ENCODE measurements at places on chromosomes 5 and 9.

- H3K4me1 ChIP-seq = peaks cover 5% of the 10 kb centered on the region
- H3K27ac ChIP-seq = no peak overlapping the region
- DNase-seq = no peak
- H3K36me3 ChIP-seq = no peaks in the 10 kb centered on the region
- H3K27me3 ChIP-seq = no peaks in the 10 kb centered on the region
- H3K4me3 ChIP-seq = no peak overlapping the region
These were observed 13.8 kb downstream of the GSN start for GRCh38 chr9:121281614-121282276.

DNA sequence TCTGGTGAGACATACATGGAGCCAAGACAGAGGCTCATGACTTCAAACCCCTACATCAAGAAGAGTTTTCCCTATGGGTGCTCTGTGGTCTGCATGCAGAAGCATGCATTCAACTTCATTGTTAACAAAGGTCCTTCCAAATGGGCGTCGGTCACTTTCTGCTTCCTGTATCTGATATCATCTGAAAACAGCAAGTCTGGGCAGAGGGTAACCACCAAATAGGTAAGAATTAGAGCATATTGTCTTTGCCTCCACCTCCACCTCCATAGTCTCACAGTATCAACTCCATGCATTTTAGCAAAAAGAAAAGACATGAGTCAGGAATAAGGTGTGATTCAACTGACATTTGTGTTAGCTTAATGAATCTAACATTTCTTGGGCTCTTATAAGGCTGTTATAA is 462.9 kb downstream of the DMRT2 start:
- no peak overlapping the region for H3K4me3 ChIP-seq
- no peak for DNase-seq
- no peaks in the 10 kb centered on the region for H3K4me1 ChIP-seq

DNA sequence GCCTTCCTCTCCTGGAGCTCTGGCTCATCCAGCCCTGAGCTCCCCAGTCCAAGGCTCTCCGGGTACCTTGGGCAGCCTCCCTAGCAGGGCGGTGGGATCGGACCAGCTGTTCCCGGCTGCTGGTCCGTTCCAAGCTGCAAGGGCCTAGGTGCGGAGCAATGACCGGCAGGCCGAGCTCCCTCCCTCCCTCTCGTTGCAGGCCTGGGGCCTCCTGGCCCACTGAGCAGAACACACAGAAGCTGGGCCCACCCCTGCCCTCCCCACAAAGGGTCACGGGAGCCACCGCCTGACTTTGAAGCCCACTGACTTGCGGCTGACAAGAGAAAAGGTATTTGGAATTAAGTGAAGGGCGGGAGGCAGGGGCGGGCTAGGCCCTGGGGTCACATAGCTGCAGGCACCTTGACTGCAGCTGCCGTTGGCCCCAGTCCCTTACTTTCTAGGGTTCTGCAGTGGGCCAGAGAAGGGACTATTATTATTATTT is 104.7 kb upstream of the IER5L start:
- H3K27ac ChIP-seq = no peak overlapping the region
- H3K4me3 ChIP-seq = no peak overlapping the region
- H3K36me3 ChIP-seq = no peaks in the 10 kb centered on the region
- no peak for DNase-seq
- H3K4me1 ChIP-seq = no peaks in the 10 kb centered on the region

GRCh38 chr5:68151812-68152211 is 63.7 kb upstream of the PIK3R1 start:
- no peak for DNase-seq
- H3K4me1 ChIP-seq = peaks cover 8% of the 10 kb centered on the region
- H3K27ac ChIP-seq = no peak overlapping the region
- peaks cover 3% of the 10 kb centered on the region for H3K36me3 ChIP-seq

All from effector memory CD8-positive, alpha-beta T cell (primary cell).